Activated CD4-positive, alpha-beta T cell treated with anti-CD3 and anti-CD28 coated beads for 24 hours (primary cell): ENCODE measurements at places on chromosomes 16 and 17.

DNA sequence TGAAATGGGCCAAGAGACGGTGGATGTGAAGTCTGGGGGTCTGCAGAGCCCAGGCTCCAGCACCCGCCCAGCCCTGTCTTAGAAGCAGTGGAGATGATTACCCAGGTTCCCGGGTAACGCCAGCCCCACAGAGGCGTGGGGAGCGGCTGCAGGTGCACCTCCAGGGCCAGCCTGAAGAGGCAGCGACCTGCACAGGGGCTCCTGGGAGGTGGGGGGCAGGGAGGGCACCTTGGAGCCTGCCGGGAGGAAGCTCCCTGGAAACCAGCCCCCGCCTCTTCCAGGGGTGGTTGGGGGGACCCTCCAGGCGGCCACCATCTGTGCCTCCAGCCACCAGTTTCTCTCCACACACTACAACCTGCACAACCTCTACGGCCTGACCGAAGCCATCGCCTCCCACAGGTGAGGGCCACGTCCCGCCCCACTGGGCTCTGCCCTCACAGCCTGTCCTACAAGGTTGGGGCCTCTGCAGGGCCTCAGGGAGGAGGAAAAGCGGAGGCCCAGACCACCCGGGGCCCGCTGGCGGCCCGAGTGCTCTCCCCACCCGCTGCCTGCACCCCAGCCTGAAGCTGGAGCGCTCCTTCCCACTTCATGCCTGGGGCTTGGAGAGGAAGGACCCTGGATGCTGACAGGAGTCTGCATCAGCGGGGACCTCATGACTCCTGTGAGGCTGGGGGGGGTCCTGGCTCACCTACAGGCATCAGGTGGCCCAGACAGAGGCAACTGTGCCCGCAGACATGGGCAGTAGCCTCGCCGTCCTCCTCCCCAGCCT, 10.5 kb downstream of the GAA start:
- no peak for DNase-seq

DNA sequence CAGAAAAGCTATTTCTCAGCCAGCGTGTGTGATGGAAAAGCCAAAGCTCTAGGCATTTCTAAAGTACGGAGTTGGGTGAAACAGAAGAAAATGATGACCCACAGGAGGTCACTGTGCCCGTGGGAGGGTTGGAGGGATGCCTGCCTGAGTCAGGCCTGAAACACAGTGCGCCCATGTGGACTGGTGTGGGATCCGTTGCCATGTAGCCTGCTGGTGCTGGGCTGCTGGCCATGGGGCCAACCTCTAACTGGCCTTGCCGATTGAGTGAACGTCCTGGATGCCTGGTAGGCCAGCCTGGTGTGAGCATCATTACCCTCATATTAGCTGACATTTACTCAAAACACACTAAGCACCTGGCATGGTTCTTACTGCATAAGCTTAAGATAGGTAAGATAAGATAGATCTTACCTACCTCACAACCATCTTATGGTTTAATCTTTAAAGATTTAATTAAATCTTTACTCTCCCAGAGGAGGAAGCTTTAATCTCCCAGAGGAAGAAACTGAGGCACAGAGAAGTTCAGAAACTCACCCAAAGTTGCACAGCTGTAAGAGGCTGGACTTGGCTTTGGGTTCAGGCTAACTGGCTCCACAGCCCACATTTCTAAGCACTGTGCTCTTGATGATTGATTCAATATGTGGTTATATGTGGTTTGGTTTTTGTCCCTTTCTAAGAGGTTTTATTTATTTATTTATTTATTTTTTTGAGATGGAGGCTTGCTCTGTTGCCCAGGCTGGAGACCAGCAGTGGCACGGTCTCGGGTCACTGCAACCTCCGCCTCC, 15.7 kb downstream of the MGAT5B start:
- DNase-seq: no peak

DNA sequence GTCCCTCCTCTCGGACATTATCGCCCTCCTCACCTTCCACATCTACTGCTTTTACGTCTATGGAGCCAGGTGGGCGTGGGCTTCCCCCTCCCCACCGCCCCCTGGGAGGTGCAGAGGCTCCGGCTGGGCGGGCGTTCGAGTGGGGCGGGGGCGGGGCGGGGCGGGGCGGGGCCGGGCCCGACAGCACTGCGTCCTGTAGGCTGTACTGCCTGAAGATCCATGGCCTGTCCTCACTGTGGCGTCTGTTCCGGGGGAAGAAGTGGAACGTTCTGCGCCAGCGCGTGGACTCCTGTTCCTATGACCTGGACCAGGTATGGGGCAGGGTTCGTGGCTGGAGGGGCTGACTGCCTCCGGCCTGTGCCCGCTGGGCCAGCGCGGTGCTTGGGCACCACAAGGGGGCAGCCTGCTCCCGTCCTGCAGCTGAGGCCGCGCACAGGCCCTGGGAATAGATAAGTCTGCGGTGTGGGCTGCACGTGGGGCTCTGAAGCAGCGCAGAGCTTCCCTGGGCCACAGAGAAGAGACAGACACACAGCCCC, 9.2 kb downstream of the PIGQ start:
- peak; percentile 44 for DNase-seq

DNA sequence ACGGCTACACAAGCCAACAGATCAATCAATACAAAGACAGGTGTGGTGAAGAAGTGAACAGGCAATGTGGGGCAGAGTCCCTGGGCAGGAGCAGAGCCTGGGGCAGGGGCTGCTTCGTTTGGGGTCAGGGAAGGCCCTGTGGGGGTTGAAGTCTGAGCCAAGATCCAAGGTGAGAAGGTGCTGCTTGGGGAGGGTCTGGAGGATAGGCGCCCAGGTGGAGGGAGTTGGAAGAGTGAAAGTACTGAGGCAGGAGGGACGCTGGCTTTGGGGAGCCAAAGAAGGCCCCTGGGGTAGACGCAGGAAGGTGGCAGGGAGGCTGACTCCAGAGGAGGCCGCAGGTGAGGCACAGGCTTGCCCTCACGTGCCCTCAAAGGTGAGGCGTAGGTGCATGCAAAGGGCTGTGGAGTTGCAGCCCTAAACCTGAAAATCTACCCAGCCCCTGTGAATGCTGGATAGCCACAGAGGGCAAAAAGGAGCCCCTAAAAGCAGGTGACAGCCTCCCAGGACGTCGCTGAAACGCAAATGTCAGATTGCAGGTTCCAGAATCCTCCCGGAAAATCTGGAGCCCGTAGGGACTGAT, 33.3 kb downstream of the WFDC1 start:
- DNase-seq: no peak

DNA sequence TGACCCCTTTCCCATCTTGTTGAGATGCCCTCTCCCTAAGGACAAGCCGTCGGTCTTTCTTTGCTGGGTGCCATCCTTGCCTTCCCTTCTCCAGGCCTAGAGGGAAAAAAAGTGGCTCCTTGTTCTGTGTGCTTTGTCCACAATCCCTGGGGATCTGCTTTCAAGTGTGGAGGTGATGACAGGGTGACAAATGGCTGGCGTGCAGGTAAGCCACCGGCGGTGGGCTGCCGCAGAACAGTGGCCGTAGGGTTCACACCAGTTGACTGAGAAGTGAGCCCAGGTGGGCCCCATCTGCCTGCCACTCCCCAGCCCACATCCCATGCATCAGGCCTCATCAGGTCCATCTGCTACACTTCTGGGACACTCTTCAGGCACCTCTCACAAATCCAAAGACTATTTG, 11.4 kb upstream of the CALB2 start:
- no peak for DNase-seq
